Pericardium fibroblast (primary cell): ENCODE measurements at places on chromosomes 12 and 14. TPM values are rescaled to one million over a fixed set of nuclear protein-coding genes. Genes with fewer than 3 reads are reported as not detected.

Gene LARP4
- total RNA-seq = 13.0 and 14.6 TPM in 2 replicates

Gene KRT71
- total RNA-seq = not detected in 2 replicates

Gene BICDL1
- 0.09 and 0.35 TPM in 2 replicates for total RNA-seq

Gene AJUBA
- total RNA-seq = 25.3 and 47.4 TPM in 2 replicates

Gene IL26
- 0.09 TPM in 1 of 2 replicates, not detected in the other for total RNA-seq

Gene REM2
- not detected in 2 replicates for total RNA-seq

Gene RILPL1
- total RNA-seq = 14.0 and 19.2 TPM in 2 replicates
